Right hindlimb (tissue), 1 donor: ENCODE measurements at places on chromosomes 2 and 18.

DNA sequence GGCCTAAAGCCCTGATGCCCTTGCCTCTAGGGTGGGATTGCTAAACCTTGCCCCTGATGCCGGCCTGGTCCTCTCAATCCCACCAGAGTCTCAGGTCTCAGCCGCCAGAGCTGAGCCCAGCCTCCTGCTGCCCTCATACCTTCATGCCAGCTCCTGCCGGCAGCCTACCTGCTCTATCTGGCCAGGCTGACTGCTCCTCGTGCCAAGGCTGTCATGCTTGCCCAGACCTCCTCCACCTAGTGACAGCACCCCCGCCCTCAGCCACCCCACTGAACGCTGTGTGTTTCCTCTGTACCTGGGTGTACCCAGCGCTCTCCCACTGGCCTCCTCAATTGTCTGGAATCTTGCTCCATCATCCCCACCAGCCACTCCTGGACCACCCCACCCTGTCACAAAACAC is 120.1 kb downstream of the CACNB4 start:
- no peak for DNase-seq

DNA sequence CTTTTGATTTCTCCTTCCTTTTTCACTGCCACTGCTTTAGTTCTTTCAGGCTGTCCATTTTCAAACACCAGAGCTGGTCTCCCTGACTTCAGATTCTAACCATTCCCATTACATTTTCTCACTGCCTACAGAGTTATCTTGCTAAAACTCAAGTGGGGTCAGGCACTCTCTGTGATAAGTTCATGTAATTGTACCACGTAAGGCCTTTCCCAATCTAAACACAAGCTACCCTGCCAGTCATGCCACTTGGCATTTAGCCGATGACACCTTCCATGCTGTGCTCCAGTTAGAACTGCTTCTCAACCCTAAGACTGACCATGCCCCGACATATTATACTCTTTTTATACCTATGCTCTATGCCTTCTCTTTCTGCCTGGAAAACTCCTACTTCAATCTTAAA is 592.4 kb downstream of the DPP10 start:
- no peak for DNase-seq

DNA sequence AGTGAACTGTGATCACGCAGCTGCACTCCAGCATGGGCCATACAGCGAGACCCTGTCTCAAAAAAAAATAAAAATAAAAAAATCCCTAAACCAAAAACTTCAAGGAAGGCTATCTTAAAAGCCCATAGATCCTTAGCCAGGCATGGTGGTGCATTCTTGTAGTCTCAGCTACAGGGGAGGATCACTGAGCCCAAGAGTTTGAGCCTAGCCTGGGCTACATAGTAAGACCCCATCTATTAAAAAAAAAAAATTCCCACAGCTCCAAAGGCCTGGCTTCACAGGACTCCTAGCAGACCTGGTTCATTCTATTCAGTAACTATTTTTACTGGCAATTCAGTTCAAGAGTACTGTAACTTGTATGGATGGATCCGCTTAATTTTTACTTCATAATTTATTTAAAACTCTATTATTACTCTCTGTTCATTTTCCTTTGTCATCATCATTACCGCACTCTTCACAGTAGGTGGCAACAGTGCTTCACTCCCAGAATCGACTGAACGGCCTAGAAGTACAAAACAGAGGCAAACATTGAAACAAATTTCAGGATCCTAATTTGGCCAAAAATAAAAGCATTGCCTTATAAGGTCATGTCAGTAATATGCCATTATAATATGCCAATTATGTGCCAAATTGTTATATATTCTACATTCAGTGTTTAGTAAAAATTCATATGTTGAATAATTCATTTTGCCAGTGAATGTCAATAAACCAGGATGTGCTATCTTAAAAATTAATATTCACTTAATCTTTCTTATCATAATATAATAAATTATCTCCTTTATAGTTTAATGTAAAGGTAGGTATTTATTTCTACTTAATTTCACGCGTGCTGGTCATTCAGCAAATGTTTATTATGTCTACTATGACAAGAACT is 14.3 kb upstream of the STAM2 start:
- DNase-seq, result peak; percentile 43

- no peak for DNase-seq
These were observed 799.7 kb upstream of the FSHR start for GRCh38 chr2:49954059-49954458.

DNA sequence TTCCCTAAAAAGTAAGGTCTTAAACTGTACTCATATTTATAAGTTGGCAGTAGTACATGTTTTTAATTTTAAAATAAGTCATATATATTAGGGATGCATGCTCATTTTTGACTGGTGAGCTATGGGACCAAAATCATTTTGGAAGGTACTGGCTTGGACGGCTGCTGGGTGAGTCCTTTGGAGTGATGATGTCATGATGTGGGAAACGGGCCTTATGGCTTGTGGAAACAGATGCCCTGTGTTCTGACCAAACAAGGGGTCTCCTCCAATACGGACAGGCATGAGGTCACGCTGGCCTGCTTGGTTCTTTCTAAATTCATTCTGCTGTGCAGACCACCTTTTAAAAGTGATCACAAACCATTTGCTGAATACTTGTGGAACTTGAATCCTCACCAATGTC is 109.2 kb upstream of the MGAT5 start:
- no peak for DNase-seq

DNA sequence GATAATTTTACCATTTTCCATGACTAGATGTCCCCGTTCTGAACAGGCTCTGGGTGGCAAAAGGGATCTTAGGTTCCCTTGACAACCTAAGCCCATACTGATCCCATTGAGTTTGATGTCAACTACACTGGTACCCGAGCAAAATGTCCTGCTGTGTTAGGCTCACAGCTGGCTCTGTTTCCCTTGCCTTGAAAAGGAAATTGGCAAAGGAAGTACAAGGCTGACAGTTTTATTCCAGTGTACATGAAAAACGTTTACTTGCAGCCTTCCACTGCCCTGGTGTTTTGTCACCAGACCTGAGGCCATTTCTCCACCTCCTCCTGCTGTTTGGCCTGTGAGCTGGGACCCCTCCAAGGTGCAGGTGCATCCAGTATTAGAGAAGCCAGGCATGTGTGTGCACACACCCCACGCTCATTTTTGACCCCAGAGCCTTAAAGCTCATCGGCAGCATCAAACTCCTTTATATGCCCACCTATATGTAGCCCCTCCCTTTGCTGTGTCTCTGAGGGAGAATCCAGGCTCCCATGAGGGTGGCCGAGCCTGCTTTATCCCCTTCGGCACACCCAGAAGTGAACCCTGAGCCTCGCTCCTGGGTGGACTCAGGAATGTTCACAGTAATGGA is 171.3 kb downstream of the NDUFA10 start:
- DNase-seq, result no peak

GRCh38 chr2:40371525-40372282 is 80.2 kb downstream of the SLC8A1 start:
- peak; percentile 70 for DNase-seq

GRCh38 chr18:57121542-57122112 is 25.3 kb upstream of the BOD1L2 start:
- DNase-seq, result no peak

- no peak for DNase-seq
These were observed 24.1 kb downstream of the CD302 start for GRCh38 chr2:159773886-159774285.

DNA sequence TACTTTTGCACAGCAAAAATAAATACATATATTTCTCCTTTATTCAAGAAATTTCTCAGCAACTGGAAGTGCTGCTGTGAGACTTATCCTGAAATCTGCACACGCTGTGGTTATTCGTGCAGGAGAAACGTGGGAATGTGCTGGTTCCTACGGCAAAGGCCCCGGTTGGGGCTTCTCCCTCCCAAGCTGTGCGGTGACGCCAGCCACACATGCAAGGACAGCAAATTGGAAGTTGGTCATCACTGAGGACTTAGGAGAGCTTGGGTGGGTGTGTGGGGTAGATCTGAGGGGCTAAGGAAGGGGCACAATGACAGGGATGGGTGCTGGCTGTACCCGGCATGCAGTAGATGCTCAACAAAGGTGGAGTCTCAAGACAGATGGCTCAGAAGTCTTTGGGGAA is 16.5 kb upstream of the MTCL1 start:
- DNase-seq, result no peak

- no peak for DNase-seq
These were observed 363.0 kb downstream of the FSIP2 start for GRCh38 chr2:186101616-186102015.

DNA sequence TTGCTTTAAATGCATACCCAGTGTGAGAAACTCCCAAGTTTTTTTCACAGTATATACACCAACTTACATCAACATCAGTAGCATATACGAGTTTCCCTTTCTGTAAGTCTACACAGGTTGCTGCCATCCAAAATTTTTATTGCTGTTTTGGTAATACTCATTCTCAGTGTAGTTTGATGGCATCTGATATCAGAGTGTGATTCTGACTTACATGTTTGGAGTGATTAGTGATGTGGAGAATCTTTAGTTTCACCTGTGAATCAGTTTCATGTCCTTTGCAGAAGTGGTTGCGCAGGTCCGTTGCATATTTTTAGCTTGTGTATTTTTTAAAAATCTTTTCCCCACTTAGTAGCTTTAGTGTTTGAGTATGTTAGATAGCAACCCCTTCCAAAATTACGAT is 50.1 kb downstream of the CCDC74A start:
- no peak for DNase-seq

GRCh38 chr2:12979066-12979465 is 262.3 kb downstream of the TRIB2 start:
- no peak for DNase-seq

- DNase-seq, result peak; percentile 91
These were observed at the start of gene COL3A1 for GRCh38 chr2:188974164-188974563. Gene COL3A1 (plus strand): TSS chr2:188974373. CDS start chr2:188974490, 117 bp downstream.

- no peak for DNase-seq
These were observed 797.4 kb downstream of the CNTNAP5 start for GRCh38 chr2:124822516-124822915.

DNA sequence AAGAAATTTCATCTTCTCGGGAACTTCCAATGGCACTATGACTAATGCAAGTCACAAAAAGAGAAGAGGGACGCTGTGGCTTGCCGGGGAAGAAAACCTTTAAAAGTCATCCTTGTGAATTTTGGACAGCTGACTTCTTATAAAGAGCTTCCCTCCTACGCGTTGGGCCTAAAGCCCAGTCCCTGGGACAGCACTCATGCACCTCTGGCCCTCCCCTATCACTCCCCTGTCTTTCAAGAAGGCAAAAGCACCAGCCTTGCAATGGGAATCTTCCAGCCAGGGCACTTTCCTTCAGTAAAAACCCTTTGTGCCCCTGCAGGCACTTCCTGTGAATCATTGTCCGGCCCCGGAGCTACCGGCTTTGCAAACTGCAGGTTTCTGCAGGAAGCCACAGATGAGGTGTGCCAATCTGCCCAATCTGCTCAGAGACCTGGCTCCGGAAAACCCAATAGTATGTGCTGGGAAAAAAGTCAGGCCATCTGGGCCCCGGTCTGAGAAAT is 7.1 kb downstream of the MREG start:
- DNase-seq, result no peak

- DNase-seq, result no peak
These were observed 261.3 kb upstream of the KLHL29 start for GRCh38 chr2:23123686-23124085.

GRCh38 chr2:1652034-1652790 is 92.1 kb downstream of the PXDN start:
- peak; percentile 78 for DNase-seq

DNA sequence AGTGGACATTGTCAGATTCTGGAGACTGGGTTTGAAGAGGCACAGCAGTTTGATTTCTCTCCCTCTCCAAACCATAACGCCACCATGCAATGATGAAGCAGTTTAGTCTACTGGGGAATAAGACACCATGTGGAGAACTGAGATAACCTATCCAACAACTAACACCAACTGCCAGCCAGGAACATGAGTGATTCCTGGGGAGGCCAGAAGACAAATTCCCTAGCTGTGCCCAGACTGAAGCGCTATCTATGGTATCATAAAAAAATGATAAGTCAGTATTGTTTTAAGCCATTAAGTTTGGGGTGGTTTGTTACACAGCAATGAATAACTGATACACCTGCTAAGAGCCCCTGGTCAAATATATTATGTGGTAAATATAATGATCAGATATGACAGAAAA is 129.3 kb downstream of the EXOC6B start:
- DNase-seq, result no peak

DNA sequence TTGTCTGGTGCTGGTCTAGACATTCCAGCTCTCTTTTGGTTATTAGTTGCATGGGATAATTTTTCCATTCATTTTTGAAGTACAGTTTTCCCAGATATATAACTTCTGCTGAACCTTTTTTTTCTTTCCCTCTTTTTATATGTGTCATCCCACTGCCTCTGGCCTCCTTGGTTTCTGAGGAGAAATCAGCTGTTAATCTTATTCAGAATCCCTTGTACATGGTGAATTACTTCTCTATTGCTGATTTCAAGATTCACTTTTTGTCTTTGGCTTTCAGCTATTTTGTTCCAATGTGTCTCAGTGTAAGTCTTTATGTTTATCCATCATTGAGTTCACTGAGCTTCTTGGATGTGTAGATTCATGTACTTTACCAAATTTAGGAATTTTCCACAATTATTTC is 99.7 kb downstream of the ARHGEF4 start:
- DNase-seq, result no peak
